Occipital lobe (tissue), 3 donors: ENCODE measurements at places on chromosomes 16 and 17.

DNA sequence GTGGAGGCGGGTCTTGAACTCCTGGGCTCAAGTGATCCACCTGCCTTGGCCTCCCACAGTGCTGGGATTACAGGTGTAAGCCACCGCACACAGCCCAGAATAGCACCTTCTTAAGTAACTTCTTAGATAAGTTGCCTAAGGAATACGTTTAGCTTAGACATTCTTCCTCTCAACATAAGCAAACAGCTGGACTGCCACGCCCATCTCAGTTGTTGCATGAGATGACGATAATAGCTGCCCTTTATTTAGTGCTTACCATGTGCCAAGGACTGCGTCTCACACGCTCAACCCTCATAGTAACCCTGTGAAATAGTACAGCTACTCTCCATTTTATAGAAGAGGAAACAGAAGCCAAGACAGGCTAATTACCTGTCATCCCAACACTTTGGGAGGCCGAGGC lies 11.8 kb downstream of the HASPIN start:
- DNase-seq: no peak

GRCh38 chr16:54921206-54921824 lies 9.3 kb upstream of the IRX5 start:
- no peak for DNase-seq

DNA sequence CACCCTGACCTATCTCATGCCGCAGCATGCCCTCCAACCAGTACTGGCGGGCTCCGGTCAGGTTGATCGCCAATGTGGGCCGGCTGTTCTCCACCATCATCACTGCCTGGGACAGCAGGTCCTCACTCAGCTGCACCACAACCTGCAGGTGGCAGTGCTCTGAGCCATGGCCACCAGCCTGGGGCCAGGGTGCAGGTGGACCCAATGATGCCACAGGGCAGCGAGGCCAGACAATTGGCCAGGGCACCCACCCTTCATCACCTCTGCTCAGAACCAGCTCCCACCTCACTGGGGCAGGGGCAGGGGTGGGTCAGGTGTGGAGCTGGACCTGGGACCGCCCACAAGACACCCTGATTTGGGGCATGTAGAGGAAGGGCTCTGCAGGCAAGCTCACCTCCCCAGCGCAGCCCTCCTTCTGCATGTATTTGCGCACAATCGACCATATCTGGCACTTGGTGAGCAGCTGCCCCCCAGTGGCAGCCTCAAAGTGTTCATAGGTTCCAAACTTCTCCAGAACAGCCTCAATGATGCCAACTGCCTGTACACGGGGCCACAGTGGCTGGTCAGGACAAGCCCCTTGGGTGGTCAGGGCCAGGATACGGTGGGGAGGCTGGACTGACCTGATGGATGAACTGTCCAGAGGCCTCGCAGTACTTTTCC lies 4.2 kb downstream of the MATCAP1 start:
- DNase-seq: no peak

GRCh38 chr17:49962599-49963308 lies 6.2 kb upstream of the DLX4 start:
- no peak for DNase-seq

GRCh38 chr17:55038291-55038690 lies 69.7 kb downstream of the STXBP4 start:
- no peak for DNase-seq

GRCh38 chr17:70119545-70119944 lies 44.5 kb downstream of the KCNJ16 start:
- DNase-seq: no peak

- no peak for DNase-seq
Observed at GRCh38 chr17:10121971-10122707, 76.3 kb downstream of the GAS7 start.

- no peak for DNase-seq
Observed at GRCh38 chr17:79695797-79696609, 34.7 kb upstream of the ENPP7 start.

DNA sequence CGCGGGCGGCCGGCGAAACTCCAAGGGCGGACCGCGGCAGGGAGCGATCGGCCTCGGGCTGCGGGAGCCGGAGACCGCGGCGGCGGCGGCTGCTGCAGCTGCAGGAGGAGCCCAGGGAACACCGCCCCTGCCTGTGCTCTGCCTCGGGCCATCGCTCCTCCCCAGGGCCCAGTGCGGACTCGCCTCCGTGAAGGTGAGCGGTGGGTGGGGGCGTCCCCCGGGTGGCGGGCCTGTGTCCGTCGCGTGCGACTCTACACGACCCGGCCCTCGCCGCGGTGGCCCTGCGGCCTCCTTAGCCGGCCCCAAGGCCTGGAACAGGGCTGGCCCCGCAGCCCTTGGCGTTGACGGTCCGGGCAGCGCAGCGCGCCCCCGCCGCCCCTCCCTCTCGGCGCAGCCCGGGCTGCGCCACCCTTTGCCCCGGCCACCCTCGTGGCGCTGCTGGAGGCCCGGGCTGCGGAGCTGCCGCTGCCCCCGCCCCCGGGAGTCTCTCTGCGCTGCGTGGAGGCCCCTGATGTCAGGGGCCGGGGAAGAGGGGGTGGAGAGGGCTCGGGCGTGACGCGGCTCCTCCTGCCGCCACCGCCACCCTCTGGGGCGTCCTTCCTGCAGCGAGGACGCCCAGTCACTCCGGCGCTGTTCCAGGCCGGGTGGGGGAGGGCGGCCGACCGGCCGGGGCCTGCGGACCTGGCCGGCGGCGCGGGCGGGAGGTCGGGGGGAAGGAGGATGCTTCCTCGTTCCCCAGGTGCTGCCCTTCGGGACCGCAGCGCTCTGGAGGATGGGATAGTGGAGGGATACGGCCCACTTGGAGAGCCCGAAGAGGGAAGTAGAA lies 485 bp downstream of the DYNLL2 start:
- DNase-seq: no peak

DNA sequence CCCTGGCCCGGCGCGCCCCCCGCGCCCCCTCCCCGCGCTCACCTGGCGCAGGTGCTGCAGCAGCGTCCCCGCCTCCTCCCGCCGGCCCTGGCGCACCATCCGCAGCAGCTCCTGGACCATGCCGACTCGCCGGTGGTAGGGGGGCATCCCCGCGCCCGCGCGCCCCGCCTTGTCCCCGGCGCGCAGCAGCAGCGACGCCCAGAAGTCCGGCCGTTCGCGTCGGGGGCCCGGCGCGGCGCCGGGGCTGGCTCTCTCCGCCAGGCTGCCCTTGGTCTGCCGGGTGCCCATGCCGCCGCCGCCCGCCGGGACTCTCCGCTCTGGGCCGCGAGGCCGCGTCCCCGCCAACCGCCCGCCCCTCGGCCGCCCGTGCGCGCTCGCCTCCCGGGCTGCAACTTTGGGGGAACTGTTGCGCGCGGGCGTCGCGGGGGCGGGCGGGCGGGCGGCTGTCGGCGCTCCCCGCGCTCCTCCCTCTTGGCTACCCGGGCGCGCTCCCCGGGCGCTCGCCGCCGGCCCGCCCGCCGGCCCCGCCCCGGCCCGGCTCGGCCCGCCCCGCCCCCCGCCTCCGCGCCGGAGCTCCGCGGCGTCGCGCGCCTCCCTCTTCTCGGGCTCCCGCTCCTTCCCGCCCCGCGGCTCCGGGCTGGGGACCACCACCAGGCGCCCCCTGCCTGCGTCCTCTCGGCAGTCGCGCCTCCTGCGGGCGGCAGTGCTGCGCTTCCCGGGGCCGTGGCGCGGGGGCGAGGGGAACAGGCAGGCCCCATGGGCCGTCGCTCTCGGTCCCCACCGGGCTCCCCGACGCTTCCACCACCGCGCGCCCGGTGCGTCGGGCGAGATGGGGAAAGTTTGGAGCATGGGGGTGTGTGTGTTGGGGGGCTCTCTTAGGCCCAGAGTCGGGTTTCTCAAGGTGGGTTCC lies at the start of gene LRRC75A:
TSS of gene LRRC75A (minus strand) at position 491 of the 910 bp plus-strand sequence. CDS start at position 288, 203 bp downstream.
- no peak for DNase-seq

- no peak for DNase-seq
Observed at GRCh38 chr17:33684735-33685134, 391.6 kb upstream of the ASIC2 start.

DNA sequence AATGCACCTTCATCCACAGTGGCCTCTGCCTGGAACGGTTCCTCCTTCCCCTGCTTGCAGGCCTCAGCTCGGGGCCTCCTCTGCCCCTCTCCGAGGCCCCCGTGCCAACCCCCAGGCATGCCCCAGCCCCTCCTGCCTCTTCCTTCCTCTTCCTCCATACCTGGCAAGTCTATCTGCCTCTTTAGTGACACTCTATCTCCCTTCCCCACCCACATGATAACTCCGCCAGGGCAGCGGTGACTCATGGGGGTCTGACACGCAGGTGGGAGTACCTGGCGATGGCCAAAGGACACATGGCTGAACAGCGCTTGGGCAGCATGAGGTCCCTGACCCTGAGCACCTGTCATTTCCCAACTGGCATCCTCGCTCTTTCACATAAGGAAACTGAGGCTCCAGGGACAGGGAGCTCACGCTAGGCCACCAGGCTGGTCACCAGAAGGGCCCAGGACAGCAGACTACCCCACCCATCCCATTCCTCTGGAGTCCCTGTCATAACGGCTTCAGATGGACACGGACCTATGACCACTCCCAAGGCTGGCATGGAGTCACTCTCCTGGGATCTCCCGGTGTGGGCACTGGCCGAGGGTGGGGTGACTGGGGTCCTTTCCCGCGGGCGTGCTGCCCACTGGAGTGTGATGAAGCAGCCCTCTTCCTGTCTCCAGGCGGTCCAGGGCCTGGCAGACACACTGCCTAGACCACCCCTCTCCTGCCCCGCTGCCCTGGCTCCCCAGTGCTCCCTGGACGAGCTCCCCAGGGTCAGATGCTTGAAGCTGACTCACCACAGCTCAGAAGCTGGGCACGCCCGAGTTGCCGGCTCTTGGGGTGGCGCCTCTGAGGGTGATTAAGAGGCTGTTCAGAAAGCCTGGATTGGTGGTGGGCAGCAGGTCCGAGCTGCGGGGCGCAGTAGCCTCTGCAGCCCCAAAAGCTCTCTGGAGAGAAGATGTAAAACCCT lies 100.6 kb downstream of the ENGASE start:
- DNase-seq: no peak

GRCh38 chr17:77494664-77495435 lies 354.1 kb downstream of the SEC14L1 start:
- DNase-seq: peak; percentile 43

DNA sequence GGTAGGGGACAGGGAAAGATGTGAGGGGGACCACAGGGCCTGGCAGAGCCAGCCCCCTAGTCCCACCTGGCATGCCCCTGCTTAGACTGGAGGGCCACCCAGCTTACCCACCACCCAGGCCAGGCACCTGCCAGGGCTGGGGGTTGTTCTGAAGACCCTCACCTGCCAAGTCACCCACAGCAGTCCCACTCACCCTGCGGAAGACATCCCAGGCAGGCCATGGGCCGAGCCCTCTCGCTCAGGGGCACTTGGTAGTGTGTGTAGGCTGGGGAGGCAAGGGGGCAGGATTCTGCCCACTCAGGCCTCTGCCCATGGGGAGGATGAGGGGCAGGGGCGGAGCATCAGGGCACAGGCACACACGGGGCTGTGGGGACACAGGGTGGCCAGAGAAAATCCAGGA lies 4.0 kb downstream of the PLCD3 start:
- DNase-seq: no peak

- no peak for DNase-seq
Observed at GRCh38 chr17:7644775-7645174, 6.0 kb upstream of the ATP1B2 start.

DNA sequence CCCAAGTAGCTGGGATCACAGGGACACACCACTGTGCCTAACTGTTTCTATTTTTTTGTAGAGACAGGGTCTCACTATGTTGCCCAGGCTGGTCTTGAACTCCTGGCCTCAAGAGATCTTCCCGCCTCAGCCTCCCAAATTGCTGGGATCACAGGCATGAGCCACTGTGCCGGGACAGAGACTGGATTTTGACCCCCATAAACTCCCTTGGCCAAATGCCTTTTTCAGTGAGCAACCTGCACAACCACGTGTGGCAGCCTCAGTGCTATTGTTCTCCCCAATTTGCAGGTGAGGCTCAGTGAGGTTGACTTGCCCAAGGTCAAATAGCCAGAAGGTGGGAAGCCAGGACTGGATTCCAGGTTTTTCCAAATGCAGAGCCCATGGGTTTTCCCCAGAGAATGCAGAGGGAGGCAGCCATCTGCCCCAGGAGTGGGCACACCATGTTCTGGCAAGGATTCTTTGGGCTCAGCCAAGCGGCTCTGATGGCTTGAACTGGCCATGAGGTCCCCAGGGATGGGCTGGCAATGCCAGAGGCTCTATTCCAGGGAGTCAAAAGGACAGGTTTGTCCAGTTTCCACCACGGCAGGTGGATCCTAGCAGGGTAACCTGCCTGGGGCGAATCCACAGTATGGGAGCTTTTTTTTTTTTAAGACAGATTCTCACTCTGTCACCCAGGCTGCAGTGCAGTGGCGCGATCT lies 1.8 kb downstream of the IL27 start:
- no peak for DNase-seq

GRCh38 chr16:85074225-85074914 lies 37.9 kb downstream of the CIBAR2 start:
- no peak for DNase-seq

GRCh38 chr16:10708969-10709368 lies 14.2 kb upstream of the TEKT5 start:
- no peak for DNase-seq

- DNase-seq: peak; percentile 58
Observed at GRCh38 chr17:48816774-48817590, at the start of gene TTLL6. TSS of gene TTLL6 (minus strand) at chr17:48817229. CDS start at chr17:48817072, 157 bp downstream.

DNA sequence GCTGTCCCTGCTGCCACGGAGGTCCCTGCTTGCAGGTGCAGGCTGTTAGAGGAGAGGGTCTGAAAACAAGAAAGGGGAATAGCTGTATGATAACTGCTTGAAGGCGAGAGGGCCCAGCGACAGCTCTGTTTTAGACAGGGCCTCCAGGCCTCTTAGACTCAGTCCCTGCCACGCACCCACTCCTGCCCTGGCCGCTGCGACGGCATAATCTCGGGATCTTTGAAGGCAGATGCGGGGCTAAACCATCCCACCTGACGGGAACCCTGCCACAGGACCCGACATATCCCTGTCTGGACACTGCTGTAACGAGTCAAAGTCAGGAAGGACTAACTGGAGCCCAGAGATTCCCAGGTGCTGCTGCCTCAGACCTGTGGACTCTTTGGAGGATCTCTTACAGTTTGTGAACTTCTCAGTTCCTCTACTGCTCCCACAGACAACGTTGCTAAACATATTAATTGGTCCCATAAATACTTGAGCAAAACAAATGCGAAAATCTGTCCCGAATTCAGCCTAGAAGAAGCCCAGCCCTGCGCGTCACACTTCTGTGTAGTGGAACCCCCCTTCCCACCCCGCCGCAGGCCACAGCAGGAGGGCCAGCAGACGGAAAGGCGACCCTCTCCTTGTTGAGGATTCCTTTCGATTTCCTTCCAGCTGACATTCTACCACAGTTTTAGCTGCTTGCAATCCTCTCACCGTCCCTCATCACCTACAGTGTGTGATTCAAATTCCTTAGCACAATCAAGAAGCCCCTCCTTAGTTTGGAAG lies 998 bp upstream of the TMEM11 start:
- peak; percentile 55 for DNase-seq

GRCh38 chr17:37562016-37562745 lies 47.0 kb downstream of the SYNRG start:
- DNase-seq: no peak

DNA sequence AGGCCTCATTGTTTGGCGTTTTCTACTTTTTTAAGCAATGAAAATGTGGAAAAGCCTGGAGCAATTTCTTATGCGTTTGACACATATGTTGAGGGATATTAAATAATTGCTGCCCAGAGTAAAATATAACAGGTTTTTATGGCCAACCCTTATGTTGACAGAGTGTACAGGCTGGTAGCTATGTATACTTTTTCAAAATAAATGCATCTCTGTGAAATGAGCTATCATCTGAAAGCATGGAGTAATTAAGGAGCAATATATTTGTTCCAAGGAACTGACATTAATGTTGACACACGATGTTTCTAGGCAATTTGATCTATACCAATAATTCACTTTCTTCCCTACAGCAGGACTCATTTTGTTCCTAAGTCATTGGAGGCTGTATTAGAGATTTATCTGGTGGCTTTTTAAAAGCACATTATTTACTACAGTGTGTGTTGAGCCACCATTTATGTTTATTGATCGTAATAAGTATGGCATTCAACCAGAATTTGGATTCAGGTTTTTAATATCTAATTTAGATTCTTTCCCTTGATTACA lies 11.9 kb upstream of the KRT20 start:
- no peak for DNase-seq
